ENCODE measurements at places on chromosomes 4 and X.

GRCh38 chr4:161132715-161133425, 1030.9 kb downstream of the FSTL5 start:
- no peak for DNase-seq

GRCh38 chrX:113726009-113726408, 857.9 kb upstream of the HTR2C start:
- no peak for DNase-seq

GRCh38 chrX:71292669-71293365, 8.7 kb upstream of the ITGB1BP2 start:
- DNase-seq: no peak

- DNase-seq: no peak
Measured at GRCh38 chr4:66766557-66766956, 778.7 kb downstream of the CENPC start.

Measured in GM19239 (cell line).